Activated CD4-positive, alpha-beta T cell treated with anti-CD3 and anti-CD28 coated beads, Interleukin-2, amount 50 U/mL, for 4 hours (primary cell): ENCODE measurements at places on chromosomes 2 and 18.

DNA sequence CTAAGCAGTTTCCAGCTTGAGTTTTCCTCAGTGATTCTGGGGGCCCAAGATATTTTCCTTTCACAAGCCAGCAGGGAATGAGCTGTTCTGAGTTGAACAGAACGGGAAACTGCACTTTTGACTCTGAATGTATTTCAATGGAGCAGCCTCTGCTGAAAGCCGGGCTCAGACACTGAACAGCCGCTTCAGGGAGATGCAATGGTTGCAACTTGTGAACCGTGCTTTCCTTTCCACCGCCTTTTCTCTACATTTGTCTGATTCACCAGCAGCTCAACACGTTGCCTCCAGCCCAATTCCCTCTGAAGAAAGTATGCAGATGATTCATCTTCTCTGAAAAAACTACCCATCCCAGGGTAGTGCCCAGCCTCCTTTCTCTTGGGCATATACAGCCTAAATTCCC is 119.3 kb upstream of the PKDCC start:
- no peak for DNase-seq

DNA sequence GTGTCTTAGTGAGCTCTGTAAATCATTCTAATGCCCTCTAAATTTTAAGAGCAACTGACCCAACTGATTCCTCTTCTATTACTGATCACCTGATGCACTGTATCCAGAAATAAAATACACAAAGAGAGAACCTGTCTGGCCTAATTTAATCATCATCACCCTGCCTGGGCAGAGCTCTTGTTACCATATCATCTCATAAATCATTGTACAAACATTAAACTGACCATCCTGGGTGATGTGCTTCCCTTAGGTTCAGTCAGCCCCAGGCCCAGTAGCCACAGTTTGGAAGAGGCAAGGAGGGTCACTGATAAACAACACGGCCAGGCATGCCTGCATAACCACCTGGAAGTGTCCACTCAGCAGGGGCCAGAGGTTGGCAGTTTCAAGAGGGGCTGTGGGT is 22.7 kb upstream of the ACMSD start:
- DNase-seq = no peak

GRCh38 chr18:79496978-79497637 is 101.4 kb downstream of the NFATC1 start:
- DNase-seq = no peak

- DNase-seq = no peak
Observed at GRCh38 chr2:157746234-157746950, 117.7 kb upstream of the ACVR1C start.

GRCh38 chr2:29195796-29196195 is 80.6 kb downstream of the CLIP4 start:
- DNase-seq = no peak

DNA sequence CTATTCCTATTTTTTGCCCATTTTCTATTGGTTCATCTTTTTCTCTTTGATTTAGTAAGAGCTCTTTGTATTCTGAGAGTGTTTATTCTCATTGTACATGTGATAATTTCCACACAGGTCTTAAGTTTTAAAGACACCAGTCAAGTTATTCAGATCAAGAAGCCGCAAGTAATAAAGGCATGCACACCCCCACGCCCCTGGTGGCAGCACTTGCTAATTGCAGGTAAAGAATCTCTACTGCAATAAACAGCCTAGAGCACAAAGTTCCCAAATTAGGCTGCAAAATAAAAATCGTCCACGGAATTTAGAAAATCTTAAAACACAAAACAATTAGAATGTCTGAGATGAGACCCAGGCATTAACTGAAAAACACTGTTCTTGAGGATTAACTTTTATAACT is 45.2 kb downstream of the ST3GAL5 start:
- DNase-seq = no peak
